ENCODE measurements at places on chromosomes 2 and 18.
A peak's percentile ranks its signal among the peaks of the same experiment; 100 is the strongest.

DNA sequence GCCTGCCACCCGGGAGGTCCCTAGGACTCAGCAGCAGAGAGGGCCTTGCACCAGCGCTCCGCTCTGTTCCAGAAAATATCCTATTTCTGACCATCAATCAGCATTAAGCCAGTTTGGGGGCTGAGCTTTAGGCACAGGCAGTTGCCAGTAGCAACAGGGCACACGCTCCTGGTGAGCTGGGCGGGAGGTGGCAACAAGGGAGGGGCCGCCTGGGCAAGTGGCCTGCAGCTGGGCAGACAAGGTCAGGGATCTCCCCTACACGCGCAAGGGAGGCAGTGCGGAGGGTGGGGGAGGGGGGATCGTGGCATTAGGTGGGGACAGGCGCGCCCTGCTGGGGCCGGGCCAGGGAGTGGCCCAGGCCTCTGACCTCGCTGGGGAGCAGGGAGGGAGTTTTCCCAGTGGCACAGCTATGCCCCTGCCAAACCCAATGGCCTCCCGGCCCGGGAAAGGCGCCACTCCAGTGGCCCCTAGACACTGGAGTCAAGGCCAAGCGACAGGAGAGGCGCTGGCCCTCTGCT is 302.8 kb downstream of the NCKAP5 start:
- DNase-seq, result no peak

- DNase-seq, result no peak
Observed at GRCh38 chr18:72444111-72444797, 99.9 kb downstream of the CBLN2 start.

- DNase-seq, result peak; percentile 32
Observed at GRCh38 chr2:172282944-172283343, 144.4 kb upstream of the ITGA6 start.

GRCh38 chr2:212998626-212999359 is 152.6 kb downstream of the IKZF2 start:
- DNase-seq, result no peak

GRCh38 chr2:73489053-73489452 is 103.4 kb downstream of the ALMS1 start:
- DNase-seq, result no peak

Measured in hematopoietic multipotent progenitor cell treated with erythropoietin and hydrocortisone succinate and interleukin-3 and kit ligand, for 8 days (in vitro differentiated cells).